ENCODE measurements at places on chromosomes 1 and 21.

DNA sequence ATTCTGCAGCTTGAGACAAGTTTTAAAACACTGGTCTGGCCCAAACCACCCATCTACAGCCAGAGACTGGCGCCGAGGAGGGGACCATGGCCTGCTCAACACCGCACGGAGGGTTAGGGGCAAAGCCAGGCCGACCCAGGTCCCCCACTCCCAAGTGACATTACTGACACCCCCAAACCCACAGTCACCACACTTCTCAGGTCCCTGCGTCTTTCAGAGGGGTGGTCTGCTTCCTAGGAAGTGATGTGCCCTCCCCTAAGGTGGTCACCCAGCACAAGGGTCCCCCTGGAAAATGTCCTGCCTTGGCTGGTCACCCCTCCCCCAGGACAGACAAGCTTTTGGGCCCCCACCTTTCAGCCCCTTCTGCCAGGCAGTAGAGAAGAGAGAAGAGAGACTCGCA is 20.8 kb upstream of the EPHA2 start:
- no peak for DNase-seq

- DNase-seq, result no peak
These were observed 550.9 kb upstream of the TMPRSS15 start for GRCh38 chr21:18954441-18954844.

GRCh38 chr1:230828421-230828820 is 39.9 kb downstream of the C1orf198 start:
- DNase-seq, result no peak

- DNase-seq, result no peak
These were observed 2.7 kb downstream of the AK4 start for GRCh38 chr1:65150583-65151263.

GRCh38 chr1:7850786-7851185 is 2.1 kb downstream of the UTS2 start:
- DNase-seq, result no peak

- no peak for DNase-seq
These were observed 71.5 kb downstream of the NR5A2 start for GRCh38 chr1:200099040-200099439.

DNA sequence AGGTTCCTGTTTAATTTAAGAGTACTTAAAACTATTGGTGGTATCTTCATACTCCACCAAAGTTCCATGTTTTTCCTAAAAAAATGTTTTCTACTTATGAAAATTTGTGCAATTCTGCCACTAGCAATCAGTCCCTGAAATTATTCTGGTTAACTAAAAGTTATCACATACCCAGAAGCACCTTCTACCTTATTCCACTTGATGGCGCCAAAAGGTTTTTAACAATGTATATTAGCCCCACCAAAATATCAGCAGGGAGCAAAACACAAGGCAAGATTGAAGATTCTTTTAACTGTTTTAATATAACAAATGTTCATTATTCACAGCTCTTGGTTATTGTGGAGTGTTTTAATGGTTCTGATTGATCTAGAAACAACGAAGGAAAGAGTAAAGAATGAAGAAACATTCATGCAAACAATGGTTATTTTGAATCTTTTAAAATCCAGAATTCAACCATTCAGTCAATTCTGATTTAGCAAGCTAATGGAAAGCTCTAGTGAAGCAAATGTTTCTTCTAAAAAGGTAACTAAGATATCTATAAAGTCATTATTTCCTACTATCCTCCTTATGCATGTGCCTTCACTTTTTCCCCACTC is 67.2 kb downstream of the TTLL7 start:
- DNase-seq, result peak; percentile 55

DNA sequence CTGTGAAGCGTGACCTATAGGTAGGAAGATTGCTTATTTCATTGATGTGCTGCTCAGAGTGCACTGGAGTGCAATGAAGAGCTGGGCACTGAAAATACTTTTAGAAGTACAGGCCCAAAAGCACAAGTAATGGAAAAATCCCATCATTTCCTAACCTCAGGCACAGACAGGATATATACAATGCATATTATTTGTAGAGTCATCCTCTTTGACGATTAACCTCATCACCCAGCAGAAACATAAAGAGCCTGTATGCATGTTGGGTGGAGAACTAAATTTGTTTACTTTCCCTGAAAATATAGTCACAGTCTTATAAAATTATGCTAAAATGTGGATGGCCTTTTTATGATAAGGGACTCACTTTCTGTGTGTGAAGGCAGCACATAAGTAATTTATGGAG is 98.1 kb downstream of the TNNI3K start:
- no peak for DNase-seq

GRCh38 chr1:118627435-118627834 is 360.7 kb downstream of the TBX15 start:
- DNase-seq, result no peak

DNA sequence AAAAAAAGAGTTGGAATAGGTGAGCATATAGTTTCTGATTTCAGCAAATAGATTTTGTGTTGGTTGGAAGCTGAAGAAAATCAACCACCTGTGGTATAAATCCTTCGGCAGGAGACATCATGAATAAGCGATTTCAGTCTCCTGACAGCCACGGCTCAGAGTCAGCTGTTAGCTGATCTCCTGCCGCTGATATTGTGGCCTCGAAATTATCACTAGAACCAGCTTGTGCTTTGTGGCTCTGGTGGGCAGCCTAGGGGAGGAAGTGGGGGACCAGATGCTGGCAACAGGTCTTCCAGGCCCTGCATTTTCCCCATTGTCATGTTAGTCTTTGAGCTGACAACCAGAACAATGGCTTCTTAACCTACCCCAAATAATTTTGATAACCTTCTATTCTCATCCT is 842 bp upstream of the GCSAML start:
- DNase-seq, result no peak

DNA sequence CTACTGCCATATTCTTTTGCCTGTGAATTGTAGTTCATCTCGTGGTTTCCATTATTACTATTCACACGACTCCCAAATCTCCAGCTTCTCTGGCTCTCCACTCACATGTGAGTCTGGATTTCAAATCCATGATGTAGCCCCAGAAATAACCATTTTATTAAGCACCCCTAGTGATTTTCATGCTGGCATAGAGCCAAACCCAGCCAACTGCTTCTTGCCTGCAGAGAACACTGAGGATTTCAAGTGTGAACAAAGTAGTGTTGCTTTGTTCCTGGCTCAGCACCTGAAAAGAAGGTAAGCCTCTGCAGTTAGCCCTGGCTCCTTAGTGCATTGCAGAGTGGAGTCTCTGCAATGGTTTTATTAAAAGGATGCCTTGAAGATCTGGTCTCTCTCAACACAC is 25.9 kb downstream of the UTP25 start:
- DNase-seq, result no peak

DNA sequence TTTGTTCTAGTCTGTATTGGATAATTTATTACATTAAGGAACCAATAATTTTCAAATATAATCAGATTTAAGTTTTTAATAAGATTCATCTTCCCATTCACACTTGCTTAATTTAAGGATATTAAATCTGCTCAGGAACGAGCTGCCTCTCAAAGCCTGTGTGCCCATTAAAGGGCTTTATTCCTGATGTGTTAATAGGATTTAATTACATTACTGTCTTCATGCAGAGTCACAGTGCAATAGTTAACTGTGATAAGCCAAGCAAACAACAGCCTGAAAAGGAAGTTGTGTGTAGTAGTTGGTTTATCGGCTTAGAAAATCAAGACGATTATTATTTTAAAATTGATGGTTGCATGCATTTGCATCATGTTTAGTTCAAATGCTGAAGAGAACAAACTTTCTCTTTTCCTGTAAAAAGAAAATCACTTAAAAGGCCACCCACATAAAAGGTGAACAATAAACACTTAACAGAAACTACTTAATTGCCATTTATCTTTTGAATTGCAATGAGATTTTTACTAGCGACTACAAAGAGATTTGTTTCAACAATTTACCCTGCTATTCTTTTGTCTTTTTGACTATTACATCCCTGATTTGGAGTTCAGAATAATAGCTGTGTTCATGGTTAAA is 174.6 kb downstream of the RWDD3 start:
- DNase-seq, result no peak

GRCh38 chr1:203799157-203799556 is 3.7 kb downstream of the ZBED6 start:
- no peak for DNase-seq

GRCh38 chr21:23541571-23541970 is 2065.7 kb downstream of the MRPL39 start:
- no peak for DNase-seq

DNA sequence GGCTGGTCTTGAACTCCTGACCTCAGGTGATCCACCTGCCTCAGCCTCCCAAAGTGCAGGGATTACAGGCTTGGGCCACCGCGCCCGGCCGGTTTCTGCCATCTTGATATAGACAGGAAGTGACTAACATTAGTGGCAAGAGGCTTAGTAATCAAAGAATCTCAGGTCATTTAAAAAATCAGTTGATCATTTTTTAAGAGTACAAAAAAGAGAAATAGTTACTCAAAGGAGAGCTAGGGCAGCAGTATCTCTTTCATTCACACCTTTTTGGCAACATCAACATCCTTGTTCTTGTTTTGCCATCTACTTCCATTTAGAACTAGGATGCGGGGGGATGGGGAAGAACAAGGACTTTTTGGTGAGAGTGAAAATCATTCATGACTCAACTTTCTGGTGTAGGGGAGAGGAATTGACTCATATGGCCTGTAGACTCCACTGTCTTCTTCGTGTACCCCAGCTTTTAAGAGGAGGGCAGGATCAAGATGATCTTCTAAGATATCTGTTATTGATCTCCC is 8.8 kb downstream of the FCRLB start:
- DNase-seq, result no peak

DNA sequence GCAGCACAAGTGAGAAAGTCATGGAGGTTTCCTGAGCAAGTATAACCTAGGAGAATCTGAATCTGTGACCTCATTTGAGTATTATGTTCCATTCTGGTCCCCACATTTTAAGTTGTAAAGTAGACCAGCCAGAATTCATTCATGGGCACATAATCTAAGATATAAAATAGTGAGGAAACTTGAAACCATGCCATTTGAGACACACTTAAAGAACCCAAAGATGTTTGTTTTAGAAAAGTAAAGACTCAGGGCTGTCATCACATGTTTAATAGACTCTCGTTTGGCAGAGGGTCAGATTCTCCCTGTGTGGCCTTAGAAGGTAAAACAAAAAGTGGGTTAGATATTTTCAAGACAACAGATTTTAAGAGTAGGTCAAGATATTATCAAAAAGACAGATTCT is 6.4 kb downstream of the SZT2 start:
- DNase-seq, result no peak

GRCh38 chr1:230226814-230227213 is 159.8 kb downstream of the GALNT2 start:
- no peak for DNase-seq

GRCh38 chr1:80244372-80244771 is 1237.8 kb upstream of the ADGRL4 start:
- no peak for DNase-seq

- DNase-seq, result no peak
These were observed 2.2 kb downstream of the TMED5 start for GRCh38 chr1:93177991-93178390.

DNA sequence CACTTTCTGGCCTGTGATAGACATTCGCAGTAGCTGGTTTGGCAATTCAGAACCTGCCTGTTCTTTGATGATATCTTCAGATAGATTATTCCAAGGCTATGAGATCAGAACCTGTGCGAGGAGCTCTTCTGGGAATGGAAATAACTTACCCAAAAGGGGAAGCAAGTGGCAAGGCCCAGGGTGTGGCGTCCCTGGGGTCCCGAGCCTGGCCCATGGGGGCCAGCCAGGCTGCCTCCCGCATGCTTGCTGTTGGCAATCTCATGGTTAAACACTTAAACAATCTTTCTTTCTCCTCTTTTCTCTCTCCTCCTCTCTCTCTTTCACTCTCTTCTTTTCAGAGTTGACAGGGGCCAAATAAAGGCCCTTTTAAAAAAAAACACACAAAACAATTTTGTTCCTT is 108.1 kb downstream of the RNF220 start:
- no peak for DNase-seq

GRCh38 chr1:111211921-111212320 is 11.5 kb upstream of the DENND2D start:
- no peak for DNase-seq

- DNase-seq, result no peak
These were observed 5.2 kb upstream of the VSIG8 start for GRCh38 chr1:159867664-159868026.

GRCh38 chr1:56868761-56869160 is 14.2 kb downstream of the C8A start:
- DNase-seq, result no peak

All from NCI-H460 (cell line).